Muscle of back (tissue), 13 donors: ENCODE measurements at places on chromosomes 11 and 22. TPM values are rescaled to one million over a fixed set of nuclear protein-coding genes. Genes with fewer than 3 reads are reported as not detected.

RSF1 gene
- polyA plus RNA-seq: 31.6 TPM

GRCh38 chr11:114124601-114125144 is 65.2 kb downstream of the ZBTB16 start:
- no peak for DNase-seq

DNA sequence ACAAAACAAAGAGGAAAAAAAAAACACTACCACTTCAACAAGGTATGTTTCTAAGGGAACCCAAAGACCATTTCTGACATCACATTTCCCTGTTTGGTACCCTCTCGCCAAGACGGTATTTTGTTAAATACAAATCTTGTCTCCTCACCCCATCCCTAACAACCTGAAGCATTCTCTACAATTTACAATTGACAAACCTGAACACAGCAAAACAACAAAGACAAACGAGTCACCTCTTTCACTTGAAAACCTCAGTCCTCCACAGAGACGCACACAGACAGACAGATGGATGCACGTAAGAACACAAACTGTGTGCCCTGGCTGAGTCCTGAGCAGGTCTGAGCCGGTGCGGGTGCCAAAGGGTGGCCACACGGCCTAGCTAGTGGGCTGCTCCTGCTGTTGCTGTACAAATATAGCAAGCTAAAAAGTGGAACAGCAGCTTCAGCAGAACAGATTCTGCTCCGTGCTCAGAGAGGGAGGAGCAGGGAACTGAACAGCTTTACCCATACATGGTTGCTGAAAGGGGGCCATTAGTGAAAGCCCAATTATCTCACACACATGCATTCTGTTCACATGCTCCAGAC is 28.5 kb downstream of the CELF1 start:
- DNase-seq: no peak

DNA sequence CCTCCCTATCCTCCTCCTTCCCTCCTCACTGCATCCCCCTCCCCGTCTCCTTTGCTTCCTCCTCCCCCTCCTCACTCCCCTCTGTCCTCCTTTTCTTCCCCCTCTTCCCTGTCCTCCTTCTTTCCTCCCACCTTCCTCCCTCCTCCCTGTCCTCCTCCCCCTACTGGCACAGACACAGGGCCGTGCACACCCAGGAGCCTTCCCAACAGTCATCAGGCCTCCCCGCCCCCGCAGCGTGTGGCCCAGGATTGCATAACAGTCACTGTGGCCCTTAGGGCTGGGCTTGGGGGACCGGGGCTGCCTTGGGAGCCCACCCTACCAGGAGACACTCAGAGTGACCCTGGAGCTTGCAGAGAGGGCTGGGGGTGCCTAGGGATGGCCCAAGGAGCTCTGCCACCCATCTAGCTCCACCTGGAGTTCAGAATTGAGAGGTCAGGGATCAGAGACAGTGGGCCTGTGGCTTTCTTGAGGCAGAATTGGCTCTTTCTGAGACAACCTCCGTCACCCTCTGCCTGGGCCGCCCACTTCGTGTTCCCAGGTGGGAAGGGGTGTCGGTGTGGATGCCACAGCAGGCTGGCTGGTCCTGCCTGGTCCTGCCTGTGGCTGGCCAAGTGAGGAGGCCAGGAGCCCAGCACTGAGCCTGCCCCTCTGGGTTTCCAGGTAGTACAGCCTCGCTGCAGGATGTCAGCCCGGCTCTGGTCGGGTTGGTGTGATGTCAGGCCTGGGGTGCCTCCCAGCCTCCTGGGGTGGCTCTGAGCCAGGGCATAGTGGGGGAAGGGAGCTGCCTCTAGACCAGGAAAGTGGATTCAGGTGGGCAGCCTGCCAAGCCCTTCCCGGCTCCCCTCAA is 1.6 kb downstream of the SPI1 start:
- no peak for DNase-seq

- no peak for DNase-seq
These were observed 2.7 kb upstream of the NXPE1 start for GRCh38 chr11:114562166-114562916.

DNA sequence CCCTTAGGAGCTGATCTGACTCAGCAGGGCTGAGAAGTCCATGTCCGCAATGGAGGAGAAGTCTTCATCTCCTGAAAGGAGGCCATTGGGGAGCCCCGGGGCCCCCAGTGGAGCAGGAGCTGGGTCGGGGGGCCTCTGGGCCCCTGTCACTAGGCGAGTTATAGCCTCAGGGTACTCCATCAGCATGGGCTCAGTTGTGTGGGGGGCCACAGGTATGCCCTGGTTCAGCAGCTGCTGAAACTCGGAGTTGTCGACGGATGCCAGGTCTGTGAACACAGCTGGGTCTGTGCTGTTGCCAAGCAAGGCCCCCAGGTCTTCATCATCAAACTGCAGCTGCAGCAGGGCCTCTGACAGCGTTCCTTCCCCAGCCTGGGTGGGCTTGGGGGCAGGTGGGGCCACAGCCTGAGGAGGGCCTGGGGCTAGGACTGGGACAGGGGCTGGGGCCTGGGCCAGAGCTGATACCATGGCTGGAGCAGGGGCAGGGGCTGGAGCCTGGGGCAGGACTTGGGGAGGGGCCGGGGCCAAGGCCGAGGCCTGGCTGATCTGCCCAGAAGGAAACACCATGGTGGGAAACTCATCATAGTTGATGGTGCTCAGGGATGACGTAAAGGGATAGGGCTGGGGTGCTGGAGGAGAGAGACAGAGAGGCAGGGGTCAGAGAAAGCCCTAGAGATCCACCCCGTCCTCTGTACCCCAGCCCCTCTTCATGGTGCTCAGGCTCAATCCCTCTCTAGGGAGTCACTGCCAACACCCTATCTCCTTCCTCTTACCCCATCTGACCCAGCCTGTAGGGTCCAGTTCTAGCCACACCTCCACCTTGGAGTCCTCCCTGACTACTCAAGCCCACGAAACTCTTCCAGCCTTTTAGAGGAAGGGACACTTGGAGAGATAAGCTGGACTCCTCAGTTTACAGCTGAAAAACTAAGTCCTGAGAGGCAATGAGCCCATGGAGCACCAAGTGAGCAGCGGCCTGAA is 8.1 kb downstream of the RELA start:
- DNase-seq: no peak
